Aorta (tissue), 5 donors: ENCODE measurements at places on chromosomes 7 and 10.

- no peak for DNase-seq
- H3K36me3 ChIP-seq, result no peaks in the 10 kb centered on the region
- H3K27ac ChIP-seq, result no peak overlapping the region
- H3K4me1 ChIP-seq, result no peaks in the 10 kb centered on the region
- H3K27me3 ChIP-seq, result no peaks in the 10 kb centered on the region
These were observed 316.7 kb upstream of the NPSR1 start for GRCh38 chr7:34341326-34341725.

GRCh38 chr10:20228729-20229128 lies 412.5 kb downstream of the PLXDC2 start:
- no peak for DNase-seq
- no peaks in the 10 kb centered on the region for H3K36me3 ChIP-seq
- H3K27me3 ChIP-seq, result no peaks in the 10 kb centered on the region
- H3K4me3 ChIP-seq, result no peak overlapping the region
- no peaks in the 10 kb centered on the region for H3K4me1 ChIP-seq

- H3K4me3 ChIP-seq, result no peak overlapping the region
- H3K4me1 ChIP-seq, result no peaks in the 10 kb centered on the region
- H3K36me3 ChIP-seq, result no peaks in the 10 kb centered on the region
- no peak for DNase-seq
- no peaks in the 10 kb centered on the region for H3K27me3 ChIP-seq
- no peak overlapping the region for H3K27ac ChIP-seq
These were observed 21.8 kb downstream of the AUTS2 start for GRCh38 chr7:69620063-69620462.

DNA sequence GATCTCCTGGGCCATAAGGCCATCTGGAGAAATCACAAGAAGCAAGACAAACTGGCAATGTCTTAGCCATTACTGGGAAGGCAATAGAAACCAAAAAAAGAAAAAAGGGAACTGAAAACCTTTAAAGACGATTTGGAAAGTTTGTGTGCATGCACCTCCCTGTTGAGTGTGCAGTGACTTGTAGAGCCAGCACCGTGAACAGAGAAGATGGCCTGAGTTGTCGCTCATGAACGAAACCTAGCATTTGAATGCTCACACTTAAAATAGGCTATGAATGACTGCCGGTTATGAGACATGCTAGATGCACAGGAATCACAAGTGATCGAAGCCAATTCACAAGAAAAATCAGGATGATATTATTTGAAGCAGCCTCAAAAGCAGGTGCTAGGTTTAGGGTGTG lies 151.3 kb upstream of the ADO start:
- no peaks in the 10 kb centered on the region for H3K4me1 ChIP-seq
- H3K36me3 ChIP-seq, result no peaks in the 10 kb centered on the region
- H3K27me3 ChIP-seq, result no peaks in the 10 kb centered on the region

DNA sequence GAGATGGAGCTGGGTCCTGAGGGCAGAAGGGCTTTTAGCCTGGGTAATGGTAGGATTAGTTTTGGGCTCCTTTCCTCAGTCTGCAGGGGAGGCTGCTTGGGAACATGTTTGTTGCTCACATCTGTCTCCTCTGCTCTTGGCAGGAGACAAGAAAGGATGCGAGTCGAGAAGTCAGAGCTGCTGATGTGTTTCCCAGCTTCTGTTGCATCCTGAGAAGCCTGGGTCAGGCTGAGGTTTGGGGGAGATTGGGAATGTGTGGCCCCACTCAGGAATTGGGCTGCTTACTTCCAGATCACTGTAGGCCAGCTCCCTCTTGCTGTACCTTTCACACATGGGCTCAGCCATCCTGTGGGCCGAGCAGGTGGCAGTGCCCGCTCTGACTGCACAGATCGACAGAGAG lies 79.2 kb downstream of the CCNY start:
- no peak overlapping the region for H3K27ac ChIP-seq
- H3K4me3 ChIP-seq, result no peak overlapping the region
- DNase-seq, result no peak
